ENCODE measurements at places on chromosomes 1 and 21.
A peak's percentile ranks its signal among the peaks of the same experiment; 100 is the strongest.

- peak; percentile 9 for DNase-seq
Observed at GRCh38 chr1:82979593-82980236, 1019.2 kb downstream of the TTLL7 start.

GRCh38 chr1:17125756-17126237, 6.5 kb upstream of the PADI2 start:
- peak; percentile 74 for DNase-seq

- no peak for DNase-seq
Observed at GRCh38 chr1:243443557-243443956, 187.7 kb downstream of the SDCCAG8 start.

- no peak for DNase-seq
Observed at GRCh38 chr1:65959896-65960567, 167.3 kb downstream of the PDE4B start.

GRCh38 chr1:182713492-182713891, 29.1 kb upstream of the RGS8 start:
- no peak for DNase-seq

DNA sequence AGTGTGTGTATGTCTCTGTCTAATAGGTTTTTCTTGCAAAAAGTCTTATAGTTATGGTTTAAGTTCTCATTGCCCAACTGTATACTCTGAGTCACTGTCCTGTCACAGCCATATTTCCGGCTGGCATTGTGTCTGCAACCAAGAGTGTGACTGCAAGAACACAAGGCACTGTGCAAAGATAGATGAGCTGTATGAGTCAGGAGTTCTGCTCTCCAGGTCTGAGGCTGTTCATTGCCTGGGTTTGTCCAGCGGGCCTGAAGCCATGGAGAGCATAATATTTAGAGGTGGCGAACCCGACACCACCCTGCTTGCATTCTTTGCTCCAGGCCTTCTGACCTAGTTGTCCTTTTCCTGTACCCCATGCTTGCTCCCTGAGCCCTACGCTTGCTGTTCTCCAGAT, 50.9 kb upstream of the CNIH3 start:
- DNase-seq, result no peak

GRCh38 chr1:156656806-156657740, 15.2 kb downstream of the BCAN start:
- peak; percentile 35 for DNase-seq

GRCh38 chr1:164583835-164584539, 25.0 kb downstream of the PBX1 start:
- DNase-seq, result no peak

DNA sequence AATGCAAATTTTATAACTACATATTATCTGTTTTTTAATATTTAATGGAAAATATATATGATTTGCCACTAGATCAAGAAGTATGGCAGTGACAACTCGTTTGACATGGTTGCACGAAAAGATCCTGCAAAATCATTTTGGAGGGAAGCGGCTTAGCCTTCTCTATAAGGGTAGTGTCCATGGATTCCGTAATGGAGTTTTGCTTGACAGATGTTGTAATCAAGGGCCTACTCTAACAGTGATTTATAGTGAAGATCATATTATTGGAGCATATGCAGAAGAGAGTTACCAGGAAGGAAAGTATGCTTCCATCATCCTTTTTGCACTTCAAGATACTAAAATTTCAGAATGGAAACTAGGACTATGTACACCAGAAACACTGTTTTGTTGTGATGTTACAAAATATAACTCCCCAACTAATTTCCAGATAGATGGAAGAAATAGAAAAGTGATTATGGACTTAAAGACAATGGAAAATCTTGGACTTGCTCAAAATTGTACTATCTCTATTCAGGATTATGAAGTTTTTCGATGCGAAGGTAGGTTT, 556 bp downstream of the IFI44 start:
- peak; percentile 8 for DNase-seq

DNA sequence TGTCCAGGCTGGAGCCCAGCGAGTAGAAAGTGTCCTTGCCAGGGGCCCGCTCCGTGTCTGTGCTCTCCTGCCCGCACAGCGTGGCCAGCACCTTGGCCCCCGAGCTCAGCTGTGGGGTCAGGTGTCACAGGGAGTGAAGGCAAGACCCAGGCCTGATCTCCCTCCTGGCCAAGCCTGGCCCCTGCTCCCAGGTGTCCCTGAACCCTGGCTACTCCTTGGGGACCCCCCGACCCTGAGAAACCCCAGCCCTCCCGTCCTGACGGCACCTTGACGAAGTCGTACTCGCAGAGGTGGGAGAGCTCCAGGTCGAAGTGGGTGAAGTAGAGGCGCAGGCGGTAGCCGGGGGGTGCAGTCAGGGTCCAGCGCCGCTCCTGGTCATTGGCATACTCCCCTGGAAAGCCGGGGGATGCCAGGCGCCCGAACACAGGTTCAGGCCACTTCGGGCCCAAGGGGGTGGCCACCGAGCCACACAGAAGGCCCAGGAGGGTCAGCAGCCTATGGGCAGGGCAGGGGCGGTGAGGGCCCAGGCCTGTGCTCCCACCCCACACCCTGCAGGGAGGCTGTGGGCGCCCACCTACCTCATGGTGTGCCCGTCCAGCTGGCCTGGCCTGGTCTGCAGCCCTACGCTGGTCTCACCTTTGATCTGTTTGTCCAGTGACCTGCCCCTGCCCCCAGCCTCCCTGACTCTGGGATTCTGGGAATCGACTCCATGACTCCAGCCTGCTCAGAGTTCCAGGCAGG, at the start of gene MASP2:
MASP2 (minus strand) TSS at position 615 of the 741 bp plus-strand sequence; CDS start at position 583, 32 bp downstream.
- DNase-seq, result no peak

DNA sequence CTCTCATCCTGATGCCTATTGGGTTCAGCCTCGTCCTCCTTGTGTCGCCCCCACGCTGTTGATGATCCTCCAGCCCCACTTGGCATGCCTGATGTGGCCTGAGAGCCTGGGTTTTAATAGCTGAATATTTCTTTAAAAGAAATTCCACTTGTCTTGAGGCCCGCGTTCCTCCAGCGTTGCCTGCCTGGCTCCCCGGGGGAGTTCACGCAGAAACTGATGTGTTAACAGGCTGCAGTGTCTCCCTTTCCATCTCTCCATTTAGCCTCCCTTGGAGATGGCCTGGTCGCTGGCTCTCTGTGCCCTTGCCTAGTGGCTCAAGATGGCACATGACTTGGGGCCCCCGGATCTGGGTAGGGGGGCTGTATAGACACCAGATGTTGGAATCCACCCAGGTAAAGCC, 9.5 kb downstream of the ACTL8 start:
- DNase-seq, result no peak

DNA sequence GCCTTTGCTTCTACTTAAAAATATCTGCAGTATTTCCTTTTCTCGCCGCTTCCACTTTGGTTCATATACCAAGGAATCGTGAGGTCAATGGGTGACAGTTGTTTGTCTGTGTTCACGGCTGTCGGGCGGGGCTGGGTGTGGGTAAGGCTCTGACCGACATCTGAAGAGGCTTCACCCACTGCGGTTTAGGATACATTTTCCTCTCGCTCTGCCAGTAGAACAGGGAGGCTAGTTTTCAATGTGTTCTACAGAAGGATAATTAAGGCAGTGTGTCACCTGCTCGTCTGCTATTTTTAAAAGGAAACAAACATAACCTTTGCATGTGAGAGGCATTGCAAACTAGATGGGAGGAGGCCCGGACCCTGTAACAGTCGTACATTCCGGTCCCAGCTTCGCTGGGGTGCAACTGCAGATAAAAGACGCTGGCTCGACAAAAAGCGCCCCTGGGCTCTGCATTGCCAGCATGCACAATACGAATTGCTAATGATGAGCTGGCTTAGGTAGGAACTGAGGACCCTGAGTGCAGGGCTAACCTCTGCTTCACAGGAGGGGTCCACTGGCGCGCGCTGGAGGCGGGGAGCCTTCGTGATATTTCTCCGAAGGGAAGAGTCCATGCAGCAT, 8.5 kb upstream of the ERG start:
- no peak for DNase-seq

GRCh38 chr1:206924592-206925105, 2.9 kb upstream of the FCMR start:
- DNase-seq, result no peak

GRCh38 chr1:32074841-32075240, 2.1 kb downstream of the TMEM39B start:
- DNase-seq, result no peak

DNA sequence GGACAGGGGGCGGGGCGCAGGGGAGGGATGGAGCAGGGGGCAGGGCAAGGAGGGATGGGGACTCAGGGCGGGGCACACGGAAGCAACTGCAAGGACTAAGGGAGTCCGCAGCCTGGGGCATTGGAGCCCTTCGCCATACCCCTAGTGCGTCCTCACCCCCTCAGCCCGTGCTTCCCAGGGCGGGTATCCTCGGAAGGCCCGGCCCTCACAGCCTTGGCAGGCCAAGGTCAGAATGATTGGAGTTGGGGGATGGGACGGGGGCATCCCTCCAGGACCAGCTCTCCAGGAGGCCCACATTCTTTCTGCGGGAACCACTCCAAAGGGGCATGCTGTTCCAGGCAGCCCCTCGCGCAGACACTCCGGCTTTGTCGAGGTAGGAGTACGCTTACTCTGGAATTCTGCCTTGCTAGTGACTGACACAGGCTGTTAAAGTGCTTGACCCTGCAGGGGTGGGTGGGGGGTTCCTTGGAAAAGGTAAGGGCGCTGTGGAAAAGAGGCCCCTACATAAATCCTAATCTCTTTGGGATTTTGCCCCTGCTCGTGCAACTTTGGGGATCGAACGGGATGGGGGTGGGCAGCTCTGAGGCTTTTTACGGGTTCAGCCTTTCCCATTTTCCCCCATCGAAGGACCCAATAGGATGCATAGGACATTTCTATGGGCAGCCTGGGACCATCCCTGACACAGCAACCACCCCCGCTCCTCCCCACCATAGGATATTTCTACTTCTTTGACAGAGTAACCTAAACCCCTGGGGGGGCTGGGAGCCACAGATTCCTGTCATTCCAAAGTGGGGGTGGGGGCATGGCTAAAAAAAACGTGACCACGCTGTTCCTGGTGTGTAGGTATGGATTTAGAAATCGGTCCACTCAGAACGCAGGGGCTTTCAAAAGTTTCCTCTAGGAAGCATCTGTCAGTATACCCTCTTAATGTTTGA, 738 bp upstream of the TRIM11 start:
- no peak for DNase-seq

- DNase-seq, result no peak
Observed at GRCh38 chr1:241808265-241808664, 39.7 kb upstream of the EXO1 start.

- DNase-seq, result peak; percentile 29
Observed at GRCh38 chr1:92291372-92291999, 7.3 kb downstream of the GLMN start.

DNA sequence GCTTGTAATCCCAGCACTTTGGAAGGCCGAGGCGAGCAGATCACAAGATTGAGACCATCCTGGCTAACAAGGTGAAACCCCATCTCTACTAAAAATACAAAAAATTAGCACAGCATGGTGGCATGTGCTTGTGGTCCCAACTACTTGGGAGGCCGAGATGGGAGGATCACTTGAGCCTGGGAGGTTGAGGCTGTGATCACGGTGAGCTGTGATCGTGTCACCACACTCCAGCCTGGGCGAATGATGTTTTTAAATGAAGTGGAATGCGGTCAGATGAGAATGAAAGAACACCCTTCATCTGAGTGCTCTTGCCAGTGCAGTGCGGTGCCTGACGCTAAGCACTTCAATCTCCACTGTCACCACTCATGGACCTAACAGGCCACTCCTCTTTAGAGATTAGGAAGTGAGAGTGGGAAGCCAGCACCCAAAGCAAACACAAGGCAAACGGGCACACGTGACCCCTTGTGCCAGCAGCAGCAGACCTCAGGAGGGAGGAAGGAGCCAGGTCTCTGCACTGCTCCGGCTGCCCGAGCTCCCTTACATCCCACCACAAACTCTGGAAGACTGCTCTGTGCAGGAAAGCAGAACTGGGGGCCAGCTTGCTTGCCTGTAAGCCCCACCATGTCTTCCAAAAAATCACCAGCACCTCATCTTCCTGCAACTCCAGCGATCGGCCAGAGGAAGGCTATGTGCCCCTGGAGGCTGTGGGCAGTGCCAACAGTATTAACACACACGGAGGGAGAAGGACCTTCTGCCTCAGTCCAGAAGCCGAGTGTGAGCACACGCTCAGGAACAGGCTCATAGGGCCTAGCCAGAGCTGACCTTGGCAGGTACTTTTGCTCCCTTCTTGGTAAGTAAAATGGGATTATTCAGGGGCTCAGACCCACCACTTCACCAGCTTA, 9.7 kb downstream of the CTNNBIP1 start:
- DNase-seq, result no peak

- DNase-seq, result peak; percentile 24
Observed at GRCh38 chr1:220873868-220874655, 5.2 kb upstream of the HLX start.

DNA sequence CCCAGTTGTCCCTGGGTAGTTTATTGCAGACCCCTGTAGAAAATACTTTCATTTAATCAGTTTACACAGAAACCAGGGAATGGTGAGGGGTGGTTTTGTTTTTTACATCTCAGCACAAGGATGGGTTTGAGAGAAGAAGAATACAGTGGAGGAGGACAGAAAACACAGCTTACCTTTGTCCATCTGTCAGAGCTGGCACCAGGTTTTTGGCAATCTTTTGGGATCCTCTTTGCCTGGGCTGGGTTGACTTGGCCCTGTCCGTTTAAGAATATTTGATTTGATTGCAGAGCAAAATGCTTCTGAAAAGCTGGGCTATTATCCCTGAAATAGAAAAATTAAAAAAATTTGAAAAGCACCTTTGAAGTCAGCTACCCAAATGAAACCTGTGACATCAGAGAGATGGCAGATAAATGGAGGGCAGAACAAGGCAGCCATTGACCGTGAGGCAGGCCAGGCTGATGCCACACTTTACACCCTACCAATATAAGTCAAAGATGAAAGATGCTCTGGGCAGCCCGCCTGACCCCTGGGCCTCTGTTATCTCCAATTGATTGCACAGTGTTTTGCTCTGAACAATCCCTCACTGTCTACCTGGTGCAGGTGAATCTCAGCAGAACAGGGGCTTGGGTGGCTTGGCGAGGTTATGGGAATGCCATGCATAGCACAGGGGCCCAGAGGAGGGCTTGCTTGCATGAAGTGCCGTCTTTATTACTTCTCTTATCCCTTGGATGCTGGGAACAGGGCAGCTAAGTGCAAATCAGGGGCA, 218.8 kb downstream of the LMX1A start:
- no peak for DNase-seq

DNA sequence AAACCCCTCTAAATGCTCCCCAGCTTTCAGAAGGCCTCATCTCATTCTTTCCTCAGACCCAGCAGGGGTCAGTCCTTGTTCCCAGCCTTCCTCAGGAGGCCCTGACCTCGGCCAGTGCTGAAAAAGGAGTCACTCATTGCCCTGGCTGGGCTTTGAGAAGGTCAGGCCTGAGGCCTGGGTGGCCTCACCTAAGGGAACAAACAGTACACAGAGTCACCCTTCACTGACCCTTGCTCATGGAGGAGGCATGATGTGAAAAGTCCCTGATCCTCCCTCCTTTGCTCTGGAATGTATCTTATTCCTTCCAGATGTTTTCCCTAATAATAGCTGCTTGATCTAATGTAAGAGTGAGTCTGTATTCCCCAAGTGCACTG, 117.7 kb upstream of the SLC44A3 start:
- DNase-seq, result no peak
